IPS DF 19.7 (cell line): ENCODE measurements at places on chromosomes 5 and 9.

DNA sequence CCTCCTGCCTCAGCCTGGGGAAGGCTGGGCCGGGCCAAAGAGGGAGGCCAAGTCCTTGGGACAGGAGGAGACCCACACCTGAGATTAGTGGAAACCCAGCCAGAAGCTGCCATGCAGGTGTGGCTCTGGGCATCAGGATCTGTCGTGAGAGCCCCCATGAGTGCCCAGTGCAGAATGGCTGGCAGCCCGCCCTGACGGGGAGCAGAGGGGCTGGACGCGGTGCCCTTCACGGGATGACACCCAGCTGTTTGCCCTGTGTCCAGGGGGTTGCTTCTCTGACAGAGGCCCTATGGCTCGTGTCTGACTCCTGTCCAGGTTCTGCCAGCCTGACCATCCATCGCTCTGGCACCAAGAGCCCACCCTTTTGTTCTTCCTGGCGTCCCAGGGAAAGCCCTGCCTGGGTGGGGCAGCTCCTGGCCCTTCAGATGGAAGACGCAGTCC is 8.5 kb downstream of the DIPK1B start:
- DNase-seq, result no peak

DNA sequence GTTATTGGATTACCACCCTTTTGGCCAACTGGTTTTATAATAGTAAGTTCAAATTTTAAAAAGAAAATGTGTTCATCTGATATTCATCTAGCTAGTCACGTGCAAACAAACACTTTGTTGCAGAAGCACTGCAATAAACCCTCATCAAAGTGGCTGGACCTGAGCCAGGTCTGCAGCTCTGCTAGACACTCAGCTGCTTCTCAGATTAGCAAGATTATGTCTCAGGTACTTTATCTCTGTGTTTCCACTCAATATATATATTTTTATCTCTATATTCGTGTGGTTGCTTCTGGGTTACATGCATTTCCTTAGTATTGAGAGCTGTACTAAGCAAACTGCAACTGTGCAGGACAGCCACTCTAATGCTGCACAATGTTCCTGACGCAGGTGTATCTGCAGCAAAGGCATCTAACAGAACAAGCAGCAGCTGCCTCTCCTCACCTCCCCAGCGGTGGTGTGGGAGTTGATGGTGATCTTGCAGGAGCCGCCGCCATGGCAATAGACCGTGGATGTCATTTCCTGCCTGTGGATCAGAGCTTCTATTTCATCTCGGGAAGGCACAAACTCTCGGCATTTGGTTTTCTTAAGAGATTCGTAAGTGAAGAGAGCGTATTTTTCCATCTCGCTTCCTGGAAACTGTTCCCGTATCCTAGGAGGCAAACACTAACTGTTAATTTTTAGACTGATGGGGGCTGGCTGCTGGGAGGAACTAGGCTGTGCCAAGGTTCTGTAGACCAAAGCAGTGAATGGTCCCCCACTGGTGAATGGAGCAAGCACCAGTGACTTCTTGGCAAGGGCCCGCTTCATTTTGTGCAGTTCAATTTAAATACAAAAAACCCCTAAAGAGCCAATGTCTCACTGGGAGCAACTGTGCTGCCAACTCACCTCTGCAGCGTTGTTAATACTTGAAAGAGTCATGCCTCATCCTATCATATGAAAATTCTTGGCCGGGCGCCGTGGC is 56.7 kb upstream of the RETREG1 start:
- no peak for DNase-seq

GRCh38 chr5:73862796-73863195 is 236.8 kb downstream of the ARHGEF28 start:
- DNase-seq, result no peak

DNA sequence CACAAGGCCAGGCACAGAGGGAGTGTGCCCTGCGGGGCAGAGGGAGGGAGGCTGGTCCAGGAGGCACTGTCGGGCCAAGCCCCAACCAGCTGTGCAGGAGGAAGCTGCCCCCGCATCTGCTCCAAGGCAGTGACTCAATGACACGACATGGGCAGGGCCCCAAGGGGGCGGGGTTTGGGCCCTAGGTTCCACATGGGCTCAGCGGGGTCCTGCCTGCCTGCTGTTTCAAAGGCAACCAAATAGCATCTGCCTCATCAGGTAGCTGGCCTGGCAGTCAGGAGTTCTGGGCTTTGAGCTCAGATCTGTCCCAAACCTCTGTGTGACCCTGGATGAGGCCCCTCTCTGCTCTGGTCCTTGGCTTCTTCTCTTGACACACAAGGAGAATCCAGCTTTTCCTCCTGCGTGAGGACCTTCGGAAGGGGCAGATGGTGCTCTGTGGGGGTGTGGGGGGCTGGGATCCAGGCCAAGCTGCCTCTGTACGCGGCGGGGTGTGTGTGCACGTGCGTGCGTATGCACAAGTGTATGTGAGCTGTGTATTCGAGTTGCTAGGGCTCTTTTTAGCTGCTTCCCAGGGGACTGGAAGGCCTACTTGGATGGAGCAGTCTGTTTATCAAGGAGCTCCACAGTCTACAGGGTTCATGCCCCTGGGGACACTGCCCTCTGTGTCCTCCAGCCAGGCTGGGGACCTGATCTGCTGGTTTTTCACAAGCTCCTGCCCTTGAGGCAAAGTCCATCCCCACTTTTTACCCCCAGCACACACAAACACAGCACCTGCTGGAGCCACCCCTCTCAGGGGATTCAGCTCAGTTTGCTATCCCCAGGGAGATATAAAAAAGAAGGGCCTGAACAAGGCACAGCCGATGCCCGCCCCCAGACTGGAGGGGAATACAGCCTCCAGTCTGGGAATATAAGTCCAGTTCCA is 138.9 kb downstream of the RGS3 start:
- no peak for DNase-seq

GRCh38 chr5:166123717-166124116 is 2167.7 kb upstream of the WWC1 start:
- no peak for DNase-seq
